ENCODE measurements at places on chromosomes 7 and 10.

DNA sequence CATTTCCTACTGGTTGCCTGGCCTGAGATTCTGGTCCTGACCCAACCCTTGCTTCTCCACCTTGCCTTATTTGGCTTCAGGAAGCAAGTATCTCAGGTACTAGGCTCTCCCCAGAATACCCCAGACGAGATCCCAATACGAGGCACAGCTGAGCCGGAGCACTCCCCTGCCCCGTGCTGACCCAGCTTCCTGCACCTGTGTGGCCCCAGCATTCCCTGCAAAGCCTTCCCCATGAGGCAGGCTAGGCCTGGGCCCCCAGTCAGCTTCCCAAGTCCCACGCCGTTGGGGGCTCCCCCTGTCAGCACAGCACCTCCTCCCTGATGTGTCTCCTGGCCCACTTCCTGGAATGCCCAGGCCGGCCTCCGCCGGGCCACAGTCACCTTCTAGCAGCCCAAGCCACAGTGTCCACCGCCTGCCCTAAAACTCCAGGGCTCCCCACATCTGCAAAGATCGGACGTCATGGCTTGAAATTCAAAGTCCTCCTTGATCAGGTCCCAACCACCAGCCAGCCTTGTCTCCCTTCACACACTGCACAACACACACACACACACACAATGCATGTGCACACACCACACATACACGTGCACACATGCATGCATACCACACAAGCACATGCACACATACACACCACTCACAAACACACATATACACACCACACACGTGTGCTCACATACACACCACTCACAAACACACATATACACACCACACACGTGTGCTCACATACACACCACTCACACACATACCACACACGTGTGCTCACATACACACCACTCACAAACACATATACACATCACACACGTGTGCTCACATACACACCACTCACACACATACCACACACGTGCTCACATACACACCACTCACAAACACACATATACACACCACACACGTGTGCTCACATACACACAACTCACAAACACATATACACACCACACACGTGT, 78.9 kb upstream of the FOXK1 start:
- DNase-seq: no peak

DNA sequence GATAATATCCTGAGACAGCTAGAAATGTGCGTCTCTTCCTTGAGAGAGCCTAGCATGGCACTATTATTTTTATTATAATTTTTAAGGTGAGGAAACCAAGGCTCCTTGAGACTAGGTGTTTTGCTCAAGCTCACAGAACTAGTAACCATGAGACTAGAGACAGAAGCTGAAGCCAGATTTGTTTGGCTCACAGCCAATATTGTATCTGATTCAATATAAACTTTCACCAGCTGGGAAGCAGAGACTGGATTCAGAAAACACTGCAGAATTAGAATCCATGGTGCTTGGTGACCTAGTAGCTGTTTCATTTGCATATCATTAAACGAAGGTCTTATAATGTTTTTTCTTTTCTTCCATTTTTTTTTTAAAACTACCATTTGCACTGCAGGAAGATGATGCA, 64.4 kb downstream of the DNAJB9 start:
- DNase-seq: no peak

- DNase-seq: no peak
Measured at GRCh38 chr7:71157757-71158156, 25.8 kb downstream of the GALNT17 start.

DNA sequence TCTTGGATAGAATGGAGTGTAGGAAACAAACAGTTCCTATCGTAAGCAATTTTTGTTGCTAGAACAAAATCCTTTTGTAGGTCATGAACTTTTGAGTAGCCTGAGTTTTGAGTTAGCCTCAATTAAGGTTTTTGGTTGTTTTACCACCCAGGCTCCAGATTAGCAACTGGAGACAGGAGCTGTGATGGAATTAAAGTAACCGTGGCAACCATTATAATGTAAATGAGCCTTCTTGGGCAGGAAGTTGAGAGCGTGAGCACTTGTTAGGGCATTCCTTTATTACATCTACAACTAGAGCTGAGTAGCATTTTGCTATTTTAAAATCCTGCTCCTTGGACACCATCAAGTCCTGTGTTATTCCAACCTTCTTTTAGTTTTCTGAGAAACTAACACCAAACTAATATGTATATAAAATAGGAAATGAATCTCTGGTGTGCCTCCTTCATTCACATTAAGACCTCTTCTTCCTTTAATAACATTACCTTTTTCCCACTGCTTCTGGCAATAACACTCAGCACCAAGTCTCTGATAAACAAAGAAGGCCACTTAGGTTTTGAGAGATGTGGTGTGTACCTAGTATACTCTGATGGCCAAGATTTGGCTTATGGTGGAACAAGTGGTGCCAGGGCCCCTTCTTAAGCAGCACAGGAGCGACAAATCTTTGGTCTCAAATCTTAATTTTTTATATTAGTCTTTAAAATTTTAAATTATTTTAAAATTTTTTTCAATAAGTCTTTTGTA, 34.0 kb downstream of the AHCYL2 start:
- DNase-seq: no peak

DNA sequence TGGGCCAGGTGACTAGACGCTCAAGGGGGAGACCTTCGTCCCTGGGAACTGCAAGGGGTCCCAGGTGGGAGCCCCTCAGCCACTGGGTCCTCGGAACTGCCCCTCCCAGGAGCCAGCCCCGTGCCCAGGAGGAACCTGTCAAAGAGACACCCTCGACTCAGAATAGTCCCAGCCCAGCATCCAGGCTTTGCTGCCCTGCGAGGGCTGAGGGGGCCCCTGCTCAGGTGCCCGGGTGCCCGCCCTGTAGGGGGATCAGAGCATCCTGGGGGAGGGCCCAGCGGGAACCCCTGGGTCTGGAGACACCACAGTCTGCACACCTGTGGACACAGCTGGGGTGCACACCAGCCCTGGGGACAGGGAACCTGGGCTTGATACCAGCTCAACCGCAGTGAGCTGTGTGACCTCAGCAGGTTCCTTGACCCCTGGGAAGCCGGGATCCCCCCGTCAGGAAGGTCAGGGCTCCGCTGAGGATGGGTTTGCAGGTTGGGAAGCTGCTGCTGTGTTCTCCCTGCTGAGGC, 407 bp downstream of the ELN start:
- no peak for DNase-seq

DNA sequence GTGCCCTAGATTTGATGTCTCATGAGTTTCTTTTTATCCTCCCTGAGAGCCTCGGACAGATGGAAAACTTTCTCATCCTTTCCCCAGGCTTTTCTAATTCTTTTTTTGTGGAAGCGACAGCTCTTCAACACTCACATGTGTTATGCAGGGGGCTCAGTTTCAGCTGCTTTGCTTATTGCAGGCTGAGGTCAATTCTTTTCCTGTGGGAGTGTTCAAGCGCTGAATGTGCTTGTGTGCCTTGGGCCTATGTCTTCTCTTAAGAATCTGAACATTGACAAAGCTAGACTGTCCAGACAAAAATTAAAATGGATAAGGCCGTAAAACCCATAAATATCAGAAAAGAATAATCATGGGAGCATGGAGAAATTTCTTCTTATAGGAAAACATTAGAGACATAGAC, 125.2 kb upstream of the STEAP4 start:
- no peak for DNase-seq

GRCh38 chr7:7920481-7920880, 48.1 kb upstream of the GLCCI1 start:
- DNase-seq: no peak

GRCh38 chr7:98165827-98166667, 45.2 kb upstream of the BHLHA15 start:
- peak; percentile 48 for DNase-seq

DNA sequence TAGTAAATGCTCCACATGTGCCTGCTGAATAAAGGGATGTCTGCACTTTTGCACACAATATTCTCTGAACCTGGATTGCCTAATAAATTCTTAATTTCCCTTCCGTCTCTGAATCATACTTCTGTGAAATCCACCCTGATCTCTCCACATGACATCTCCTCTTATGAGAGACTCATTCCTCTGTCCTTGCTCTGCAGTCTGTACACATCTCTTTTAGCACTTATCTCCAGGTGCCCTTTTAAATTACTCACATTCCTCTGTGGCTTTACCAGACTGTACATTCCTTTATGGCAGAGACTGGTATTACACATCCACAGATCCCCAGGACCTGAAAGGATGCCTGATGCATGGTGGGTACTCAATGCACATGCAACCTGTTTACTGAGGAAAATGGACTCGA, 527.6 kb downstream of the PHTF2 start:
- DNase-seq: no peak

DNA sequence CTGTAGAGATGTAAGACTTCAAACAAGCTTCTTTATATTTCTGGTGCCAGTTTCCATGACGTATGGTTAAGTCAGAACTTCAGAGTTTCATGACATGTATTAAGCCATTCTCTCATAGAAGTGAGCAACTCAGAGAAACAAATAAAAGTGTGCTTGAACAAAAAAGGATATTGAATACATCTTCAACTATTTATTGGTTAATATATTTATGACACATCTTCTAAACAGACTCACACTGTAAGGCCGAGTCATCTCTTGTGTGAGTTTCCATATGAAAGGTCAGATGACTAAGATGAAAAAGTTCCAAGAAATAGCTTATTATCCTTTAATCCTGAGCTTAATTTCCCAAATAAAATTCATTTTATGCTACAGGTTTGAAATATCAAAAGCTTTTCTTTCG, 105.5 kb upstream of the CSTF2T start:
- DNase-seq: no peak

GRCh38 chr10:32308027-32308603, 38.8 kb downstream of the EPC1 start:
- no peak for DNase-seq

- no peak for DNase-seq
Measured at GRCh38 chr7:95594185-95594584, 2.1 kb downstream of the PDK4 start.

GRCh38 chr7:128203710-128204214, 37.3 kb upstream of the LEP start:
- DNase-seq: no peak

GRCh38 chr7:7212612-7213011, 30.3 kb downstream of the C1GALT1 start:
- DNase-seq: no peak

GRCh38 chr7:94330269-94331020, 64.2 kb upstream of the COL1A2 start:
- no peak for DNase-seq

- DNase-seq: no peak
Measured at GRCh38 chr7:103772171-103772773, 217.2 kb downstream of the RELN start.

GRCh38 chr7:153422291-153423209, 629.6 kb upstream of the DPP6 start:
- DNase-seq: no peak

- DNase-seq: no peak
Measured at GRCh38 chr7:75955331-75955955, 39.0 kb downstream of the TMEM120A start.

DNA sequence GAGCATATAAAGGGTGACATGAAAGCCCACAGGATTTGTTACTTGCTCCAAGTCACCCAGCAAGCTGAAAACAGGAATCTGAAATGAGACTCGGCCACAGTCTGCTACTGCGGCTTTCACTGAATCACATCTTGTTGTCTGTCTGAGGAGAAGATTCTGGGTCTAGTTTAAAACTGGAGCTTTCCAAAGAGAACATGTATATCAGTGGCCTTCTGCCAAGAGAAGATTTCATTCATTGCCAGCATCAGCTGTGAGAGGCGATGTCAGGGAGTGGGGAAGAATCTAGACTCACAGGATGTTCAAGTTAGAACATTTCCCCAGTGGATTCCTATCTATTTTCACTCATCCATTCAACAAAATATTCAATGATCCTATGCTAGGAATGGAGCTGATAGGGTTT, 122.8 kb downstream of the GALNT17 start:
- no peak for DNase-seq

DNA sequence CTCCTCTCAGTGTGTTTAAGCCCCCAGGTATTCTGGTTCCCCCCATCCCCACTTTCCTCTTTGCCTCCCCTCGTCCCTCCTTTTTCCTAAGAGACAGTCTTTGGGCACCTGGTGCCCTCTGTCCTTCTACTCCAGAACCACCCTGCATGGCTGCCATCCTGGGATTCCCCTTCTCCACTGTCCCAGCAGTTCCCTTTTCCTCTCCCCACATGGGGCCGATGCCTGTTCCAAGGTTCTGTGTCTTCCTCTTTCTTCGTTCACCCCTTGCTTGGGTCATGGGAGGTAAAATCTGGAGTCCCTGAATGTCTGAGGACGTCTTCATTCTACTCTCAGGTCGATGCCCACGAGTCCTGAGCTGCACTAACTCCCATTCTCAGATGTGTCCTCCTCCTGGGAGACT, 120.8 kb downstream of the TAX1BP1 start:
- DNase-seq: no peak

DNA sequence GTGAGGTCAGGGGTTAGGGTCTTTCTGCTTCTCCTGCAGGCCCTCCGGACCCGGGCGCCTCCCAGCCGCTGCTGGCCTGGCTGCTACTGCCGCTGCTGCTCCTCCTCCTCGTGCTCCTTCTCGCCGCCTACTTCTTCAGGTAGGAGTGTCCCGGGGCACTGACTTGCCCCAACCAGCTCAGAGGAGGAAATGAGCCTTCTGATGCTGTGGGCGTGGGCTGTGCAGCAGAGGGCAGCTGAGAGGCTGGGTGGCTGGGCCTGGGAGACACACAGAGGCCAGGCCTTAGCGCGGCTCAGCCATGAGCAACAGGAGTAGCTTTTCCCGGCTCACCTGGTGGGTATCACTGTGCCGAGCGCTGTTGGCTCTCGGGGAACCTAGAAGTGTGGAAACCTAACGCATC, 78.9 kb downstream of the MKI67 start:
- DNase-seq: no peak
